ENCODE measurements at places on chromosomes 16 and 17.
A peak's percentile ranks its signal among the peaks of the same experiment; 100 is the strongest.

DNA sequence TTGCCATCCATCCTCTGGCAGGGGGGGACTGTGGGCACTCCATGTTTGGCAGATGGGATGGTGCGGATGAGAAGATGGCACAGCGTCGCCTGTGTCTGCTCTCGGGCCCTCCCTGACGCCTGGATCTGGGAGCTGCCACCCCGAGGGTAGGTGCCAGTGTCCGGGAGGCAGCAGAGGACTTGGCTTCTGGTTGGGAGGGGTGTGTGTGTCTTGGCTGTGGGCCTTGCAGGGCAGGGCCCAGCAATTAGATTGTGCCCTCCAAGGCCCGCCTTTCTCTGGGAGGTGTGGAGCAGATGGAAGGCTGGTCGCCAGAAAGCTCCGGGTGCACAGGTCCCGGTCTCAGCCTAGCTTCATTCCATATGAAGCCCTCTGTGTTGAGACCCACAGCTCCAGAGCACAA lies 1.4 kb downstream of the RAP1GAP2 start:
- H3K4me1 ChIP-seq = peaks cover 40% of the 10 kb centered on the region
- no peak for DNase-seq
- no peaks in the 10 kb centered on the region for H3K27me3 ChIP-seq
- no peak overlapping the region for H3K27ac ChIP-seq

GRCh38 chr17:77184474-77184873 lies 43.7 kb downstream of the SEC14L1 start:
- no peak overlapping the region for H3K27ac ChIP-seq
- H3K4me1 ChIP-seq = peaks cover 26% of the 10 kb centered on the region
- H3K4me3 ChIP-seq = no peak overlapping the region

DNA sequence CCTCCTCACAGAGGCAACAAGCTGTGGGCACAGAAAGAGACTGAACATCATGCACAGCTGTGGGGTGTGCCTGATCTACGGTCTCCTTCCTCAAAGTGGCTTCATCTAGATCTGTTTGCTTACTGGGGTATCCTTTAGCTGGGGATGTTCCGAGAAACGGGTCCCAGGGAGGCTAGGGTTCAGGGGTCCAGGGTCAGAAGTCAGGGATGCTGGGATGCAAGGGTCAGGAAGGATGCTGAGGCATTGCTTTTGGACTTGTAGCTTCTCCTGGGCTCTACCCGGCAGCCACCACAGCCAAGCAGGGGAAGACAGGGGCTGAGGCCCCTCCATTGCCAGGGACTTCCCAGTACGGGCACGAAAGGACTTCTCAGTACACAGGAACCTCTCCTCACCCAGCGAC lies 6.6 kb downstream of the CD300LG start:
- H3K27ac ChIP-seq = no peak overlapping the region
- no peaks in the 10 kb centered on the region for H3K4me1 ChIP-seq
- H3K27me3 ChIP-seq = peaks cover 4% of the 10 kb centered on the region
- DNase-seq = no peak
- no peak overlapping the region for H3K4me3 ChIP-seq
- no peaks in the 10 kb centered on the region for H3K36me3 ChIP-seq

- H3K27ac ChIP-seq = peak overlapping the region; percentile 54
- no peak for DNase-seq
- H3K36me3 ChIP-seq = peaks cover 82% of the 10 kb centered on the region
These were observed 26.5 kb downstream of the KANSL1 start for GRCh38 chr17:46166692-46167249.

DNA sequence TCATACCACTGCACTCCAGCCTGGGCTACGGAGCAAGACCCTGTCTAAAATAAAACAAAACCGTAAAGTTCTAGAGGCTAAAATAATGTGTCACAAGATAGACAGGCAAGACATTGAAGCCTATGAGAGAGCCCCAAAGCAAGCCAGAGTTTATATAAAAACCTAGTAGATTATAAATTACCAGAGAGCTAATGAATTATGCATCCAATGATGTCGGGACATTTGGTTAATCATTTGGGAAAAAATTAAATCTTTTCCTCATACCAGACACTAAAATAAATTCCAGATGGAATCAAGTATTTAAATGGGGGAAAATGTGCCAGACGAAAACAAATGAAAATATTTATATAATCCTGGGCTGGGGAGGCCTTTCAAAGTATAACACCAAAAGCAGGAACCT lies 24.2 kb downstream of the CCDC40 start:
- no peaks in the 10 kb centered on the region for H3K4me1 ChIP-seq
- H3K27me3 ChIP-seq = no peaks in the 10 kb centered on the region
- no peaks in the 10 kb centered on the region for H3K36me3 ChIP-seq

DNA sequence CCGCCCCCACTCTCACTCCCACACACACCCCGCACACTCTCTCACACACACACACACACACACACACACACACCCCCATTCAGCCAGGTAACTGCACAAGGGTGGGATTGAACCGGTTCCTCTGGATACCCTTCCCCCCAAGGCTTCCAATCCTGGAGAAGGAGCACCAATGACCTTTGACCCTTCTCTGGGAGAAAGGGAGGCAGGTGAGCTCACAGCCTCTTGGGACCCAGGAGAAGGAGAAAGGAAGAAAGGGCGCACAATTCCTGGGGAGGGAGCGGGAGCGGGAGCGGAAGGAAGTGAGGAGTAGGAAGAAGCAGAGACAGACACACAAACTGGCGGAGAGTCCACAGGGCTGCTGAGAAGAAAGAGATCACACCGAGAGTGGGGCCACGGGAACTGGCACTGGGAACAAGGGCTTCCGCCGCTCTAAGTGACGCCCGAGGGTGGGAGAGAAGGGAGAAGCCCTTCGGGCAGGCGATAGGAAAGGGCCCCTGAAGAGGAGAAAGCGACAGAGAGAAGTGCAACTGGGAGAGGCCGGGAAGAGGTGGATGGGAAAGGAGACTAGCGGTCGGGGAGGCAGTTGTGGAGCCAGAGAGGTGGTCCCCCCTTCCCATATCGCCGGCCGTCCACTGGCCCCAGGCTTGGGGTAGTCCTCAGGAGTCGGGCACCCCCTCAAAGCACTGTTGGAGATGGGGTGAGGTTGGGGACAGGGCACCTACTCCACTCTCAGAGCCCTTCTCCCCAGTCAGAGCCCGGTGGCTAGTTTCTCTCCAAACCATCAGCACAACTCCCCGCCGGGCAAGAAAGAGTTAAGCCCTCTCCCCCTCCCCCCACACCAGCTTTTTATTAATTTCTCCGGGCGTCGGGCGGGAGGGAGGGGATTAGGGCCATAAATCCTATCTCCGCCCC lies 1.3 kb downstream of the SAMD14 start:
- H3K36me3 ChIP-seq = peaks cover 6% of the 10 kb centered on the region
- peak overlapping the region; percentile 69 for H3K27ac ChIP-seq

DNA sequence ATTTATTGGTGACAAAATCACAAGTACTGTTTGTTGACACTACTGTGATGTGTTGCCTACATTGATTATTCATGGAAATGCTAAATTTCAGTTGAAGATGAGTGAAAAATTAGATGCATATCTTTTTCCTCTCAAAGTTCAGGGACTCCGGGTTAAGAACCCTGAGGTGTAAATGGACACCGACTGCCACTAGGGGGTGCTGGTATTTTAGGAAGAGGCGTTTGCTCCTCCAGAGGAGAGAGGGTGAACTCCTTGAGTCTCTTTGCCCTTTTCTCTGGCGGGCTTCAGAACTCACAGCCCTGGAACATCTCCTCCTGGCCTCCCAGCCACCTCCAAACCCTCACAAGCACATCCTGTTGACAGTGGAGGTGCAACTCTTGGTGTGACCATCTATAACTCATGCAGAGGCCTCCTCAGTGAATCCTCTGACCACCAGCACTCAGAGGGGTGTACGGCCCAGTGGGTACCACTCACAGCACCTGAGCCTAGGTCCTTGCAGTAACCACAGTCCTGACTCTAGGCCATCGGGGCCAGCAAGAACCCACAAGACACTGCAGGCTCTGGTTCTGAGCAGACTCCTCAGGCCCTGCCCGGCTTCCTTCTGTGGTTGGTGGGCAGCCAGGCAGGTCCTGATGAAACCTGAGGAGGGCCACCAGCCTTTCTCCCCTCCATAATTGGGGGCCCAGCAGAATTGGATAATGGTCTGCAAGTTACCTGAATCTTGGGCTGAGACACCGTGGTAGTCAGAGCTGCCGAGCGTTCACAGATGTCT lies 26.2 kb upstream of the PIK3R5 start:
- no peaks in the 10 kb centered on the region for H3K27me3 ChIP-seq
- peak; percentile 32 for DNase-seq
- H3K36me3 ChIP-seq = no peaks in the 10 kb centered on the region

DNA sequence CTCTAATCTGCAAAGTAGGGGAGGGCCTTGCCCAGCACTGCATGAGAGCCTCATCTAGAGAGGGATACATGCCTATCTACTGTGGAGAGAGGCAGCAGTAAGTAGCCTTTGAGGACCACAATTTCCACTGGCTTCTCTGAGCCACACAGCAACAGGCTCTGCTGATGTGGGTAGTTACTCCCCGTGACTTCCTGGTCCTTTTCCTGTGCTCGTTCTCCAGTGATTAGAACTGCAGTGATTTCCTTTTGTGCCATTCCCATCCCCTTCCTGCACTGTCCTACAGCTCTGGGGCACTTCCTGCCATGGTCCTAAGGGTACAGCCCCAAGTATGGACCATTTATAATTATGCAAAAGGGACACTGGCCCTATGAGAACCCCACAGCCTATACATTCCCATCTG lies 3.0 kb downstream of the PLSCR3 start:
- peaks cover 23% of the 10 kb centered on the region for H3K4me1 ChIP-seq
- H3K4me3 ChIP-seq = peak overlapping the region; percentile 82
- peaks cover 51% of the 10 kb centered on the region for H3K36me3 ChIP-seq
- no peaks in the 10 kb centered on the region for H3K27me3 ChIP-seq

DNA sequence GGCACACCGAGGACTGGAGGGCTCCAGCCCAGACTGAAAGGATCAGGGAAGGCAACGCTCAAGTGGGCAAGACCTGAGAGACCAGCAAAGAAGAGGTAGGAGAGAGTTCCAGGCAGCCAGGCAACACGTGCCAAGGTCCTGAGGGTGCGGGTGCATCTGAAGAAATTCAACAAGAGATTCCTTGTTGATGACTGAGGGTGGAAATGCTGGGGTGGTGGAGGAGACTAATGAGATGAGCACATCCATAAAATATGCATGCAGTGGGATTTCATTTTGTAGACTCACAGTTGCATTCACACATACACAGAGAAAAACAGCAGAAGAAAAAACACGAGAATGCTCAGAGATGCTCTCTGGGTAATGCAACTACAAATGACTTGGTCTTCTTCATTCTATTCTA lies 154.8 kb upstream of the FOXF1 start:
- H3K36me3 ChIP-seq = no peaks in the 10 kb centered on the region
- H3K27me3 ChIP-seq = peaks cover 57% of the 10 kb centered on the region
- no peaks in the 10 kb centered on the region for H3K4me1 ChIP-seq
- no peak for DNase-seq
- no peak overlapping the region for H3K27ac ChIP-seq

GRCh38 chr17:59328601-59329000 lies 2.9 kb upstream of the YPEL2 start:
- H3K27ac ChIP-seq = peak overlapping the region; percentile 85
- no peaks in the 10 kb centered on the region for H3K27me3 ChIP-seq
- no peaks in the 10 kb centered on the region for H3K36me3 ChIP-seq
- H3K4me1 ChIP-seq = peaks cover 56% of the 10 kb centered on the region

Measured in naive thymus-derived CD8-positive, alpha-beta T cell (primary cell).